ENCODE measurements at places on chromosomes 11 and 22.
A peak's percentile ranks its signal among the peaks of the same experiment; 100 is the strongest.

DNA sequence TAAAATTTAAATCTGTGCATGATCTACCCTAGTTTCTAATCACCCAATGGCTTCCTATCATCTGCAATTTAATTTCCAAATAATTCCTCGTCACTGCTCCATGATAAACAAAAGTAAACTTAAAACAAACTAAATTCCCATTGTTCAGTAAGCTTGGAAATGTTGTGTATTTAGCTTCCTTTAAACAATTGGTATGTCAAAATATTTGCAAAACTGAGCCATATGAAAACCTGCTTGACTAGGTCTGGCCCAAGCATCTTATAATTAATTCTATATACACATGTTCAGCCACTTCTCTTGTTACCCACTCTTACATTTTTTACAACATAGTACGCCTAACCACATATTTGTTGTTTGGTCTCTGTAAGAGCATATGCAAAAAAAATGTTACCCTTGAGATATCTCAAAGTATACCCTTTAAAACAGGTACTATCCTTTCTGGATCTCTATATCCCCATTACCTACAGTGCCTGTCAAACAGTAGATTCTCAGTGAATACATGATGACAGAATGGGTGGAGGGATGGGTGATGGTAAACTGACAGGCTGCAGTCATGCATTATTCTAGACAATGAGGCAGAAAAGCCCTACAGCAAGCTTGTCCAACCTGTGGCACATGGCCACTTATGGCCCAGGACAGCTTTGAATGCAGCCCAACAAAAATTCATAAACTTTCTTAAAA is 1277.9 kb upstream of the TENM4 start:
- no peak for DNase-seq

DNA sequence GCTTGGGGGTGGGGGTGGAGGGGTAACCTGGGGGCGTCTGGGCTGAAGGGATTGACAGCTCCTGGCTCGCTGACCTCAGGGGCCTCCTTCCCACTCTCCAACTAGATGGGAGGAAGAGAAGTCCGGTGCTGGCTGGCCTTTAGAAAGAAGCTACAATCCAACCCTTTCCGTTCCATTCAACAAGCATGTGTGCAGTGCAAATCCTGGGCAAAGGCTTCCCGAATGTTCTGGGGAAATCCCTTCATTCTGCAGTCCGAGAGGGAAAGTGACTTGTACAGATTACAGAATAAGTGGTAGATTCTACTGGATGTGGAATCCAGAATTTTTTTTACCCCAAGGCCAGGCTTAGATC is 149.9 kb downstream of the FEZ1 start:
- DNase-seq, result no peak

DNA sequence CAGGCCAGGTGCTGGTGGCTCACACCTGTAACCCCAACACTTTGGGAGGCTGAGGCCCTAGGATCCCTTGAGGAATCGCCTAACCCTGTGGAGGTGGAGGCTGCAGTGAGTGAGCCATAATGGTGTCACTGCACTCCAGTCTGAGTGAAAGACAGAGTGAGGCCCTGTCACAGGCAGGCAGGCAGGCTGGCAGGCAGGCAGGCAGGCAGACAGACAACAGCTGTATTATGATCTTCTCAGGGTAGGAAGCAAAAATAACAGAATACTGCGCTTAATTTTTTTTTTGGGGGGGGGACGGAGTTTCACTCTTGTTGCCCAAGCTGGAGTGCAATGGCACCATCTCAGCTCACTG is 3901.6 kb upstream of the OR11H1 start:
- DNase-seq, result no peak

DNA sequence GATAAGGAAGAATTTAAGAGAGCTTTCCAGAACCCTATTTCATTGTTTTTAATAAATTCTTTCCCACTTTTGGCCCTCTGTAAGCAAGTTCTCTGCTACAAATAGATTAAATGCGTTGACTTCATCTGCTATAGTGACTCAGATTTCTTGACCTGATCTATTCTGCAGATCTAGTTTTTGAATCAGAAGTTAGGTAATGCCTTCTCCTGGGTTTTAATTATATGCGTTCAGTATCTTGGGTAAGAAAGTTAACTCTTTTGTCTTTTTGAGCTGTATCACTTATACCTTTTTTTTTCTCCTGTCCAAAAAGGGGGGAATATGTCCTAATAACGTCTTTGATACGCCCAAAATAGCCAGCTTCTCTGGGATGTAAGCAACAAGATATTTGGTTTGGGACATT is 2.4 kb upstream of the HEPHL1 start:
- DNase-seq, result no peak

GRCh38 chr11:94750319-94751217 is 17.6 kb upstream of the AMOTL1 start:
- DNase-seq, result no peak

DNA sequence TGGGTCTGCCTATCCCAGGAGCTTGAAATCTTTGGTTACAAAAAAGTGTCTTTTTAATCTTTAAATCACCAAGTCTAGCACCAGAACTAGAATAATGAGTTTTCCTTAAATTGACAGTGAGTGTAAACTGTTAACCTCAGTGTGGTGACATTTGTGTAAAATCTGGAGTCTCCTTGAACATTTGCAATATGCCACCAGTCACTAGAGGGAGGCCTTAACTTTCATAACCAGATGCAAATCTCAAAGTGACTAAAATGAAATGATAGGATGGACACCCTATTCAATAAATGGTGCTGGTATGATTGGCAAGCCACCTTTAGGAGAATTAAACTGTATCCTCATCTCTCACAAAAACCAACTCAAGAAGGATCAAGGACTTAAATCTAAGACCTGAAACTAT is 8.3 kb upstream of the SCGB1D2 start:
- no peak for DNase-seq

DNA sequence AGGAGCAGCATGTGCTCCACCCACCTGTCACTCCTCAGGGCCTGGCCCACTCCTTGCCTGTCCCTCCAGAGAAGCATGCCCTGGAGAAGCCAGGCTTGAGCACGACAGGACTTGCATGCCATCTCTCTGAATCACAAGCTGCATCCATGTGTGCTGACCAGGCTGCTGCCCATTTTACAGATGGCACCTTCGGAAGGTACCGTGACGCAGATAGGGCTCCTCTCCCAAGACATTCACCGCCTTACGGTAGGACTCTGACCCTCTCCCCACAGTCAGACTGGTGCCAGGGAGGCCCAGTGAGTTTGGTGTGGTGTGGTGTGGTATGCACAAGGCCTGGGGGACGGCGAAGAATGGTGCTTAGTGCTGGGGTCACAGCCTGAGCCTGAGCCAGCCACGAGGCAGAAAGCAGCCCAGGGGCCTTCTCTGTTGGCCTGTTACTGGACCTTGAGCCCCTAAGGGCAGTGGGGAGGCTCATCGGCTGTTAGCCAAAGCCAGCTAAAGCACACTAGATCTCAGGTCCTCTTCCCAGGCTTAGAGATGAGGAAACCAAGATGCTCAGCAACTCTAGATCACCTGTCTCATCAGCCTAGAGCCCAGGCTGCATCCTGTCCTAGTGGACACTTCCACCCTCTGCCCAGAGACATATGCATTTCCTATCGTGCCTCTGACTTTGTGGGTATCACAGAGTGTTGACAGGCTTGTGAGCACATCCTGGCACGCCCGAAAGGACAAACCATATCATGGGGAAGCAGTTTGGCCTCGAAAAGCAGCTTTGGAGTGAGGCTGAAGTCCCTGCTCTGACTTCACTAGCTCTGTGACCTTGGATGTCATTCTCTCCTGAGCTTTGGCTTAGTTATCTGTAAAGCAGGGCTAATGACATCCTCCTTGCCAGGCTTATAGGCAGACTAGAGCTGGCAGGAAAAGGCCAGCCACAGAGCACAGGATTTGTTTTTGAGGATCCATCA is 17.8 kb downstream of the CYB5R2 start:
- DNase-seq, result no peak

DNA sequence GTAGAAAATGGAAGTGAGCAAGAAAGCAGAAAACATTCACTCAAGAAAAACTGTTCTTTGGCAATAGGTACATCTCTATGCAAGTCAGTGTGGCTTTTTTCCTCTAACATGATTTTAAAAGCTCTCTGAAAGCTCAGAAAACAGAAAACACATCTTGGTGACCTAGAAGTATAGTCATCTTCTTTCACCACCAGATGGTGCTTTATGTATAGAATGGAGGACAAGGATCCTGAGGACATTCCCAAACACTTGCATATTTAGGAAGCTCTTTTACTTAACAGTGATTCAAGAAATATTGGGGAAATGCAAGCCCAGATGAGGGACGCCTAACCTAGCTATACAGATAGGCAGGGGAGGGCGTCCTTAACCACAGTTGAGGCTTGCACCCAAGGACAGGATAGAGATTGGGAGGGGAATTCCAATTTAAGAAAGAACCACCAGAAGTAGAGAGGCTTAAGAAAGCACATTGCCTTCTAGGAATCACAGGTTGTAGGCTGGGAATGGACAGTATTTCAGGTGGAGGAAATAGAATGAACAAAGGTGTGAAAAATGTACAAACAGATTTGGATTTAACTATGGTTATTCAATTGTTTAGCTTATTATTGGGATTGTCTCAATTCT is 13.8 kb upstream of the CCDC81 start:
- peak; percentile 25 for DNase-seq

- DNase-seq, result no peak
Measured at GRCh38 chr22:49238181-49239141, 589.2 kb downstream of the BRD1 start.

- DNase-seq, result no peak
Measured at GRCh38 chr22:49583886-49584505, 243.7 kb downstream of the BRD1 start.

- DNase-seq, result no peak
Measured at GRCh38 chr22:30327864-30328345, 1.2 kb upstream of the TBC1D10A start.

DNA sequence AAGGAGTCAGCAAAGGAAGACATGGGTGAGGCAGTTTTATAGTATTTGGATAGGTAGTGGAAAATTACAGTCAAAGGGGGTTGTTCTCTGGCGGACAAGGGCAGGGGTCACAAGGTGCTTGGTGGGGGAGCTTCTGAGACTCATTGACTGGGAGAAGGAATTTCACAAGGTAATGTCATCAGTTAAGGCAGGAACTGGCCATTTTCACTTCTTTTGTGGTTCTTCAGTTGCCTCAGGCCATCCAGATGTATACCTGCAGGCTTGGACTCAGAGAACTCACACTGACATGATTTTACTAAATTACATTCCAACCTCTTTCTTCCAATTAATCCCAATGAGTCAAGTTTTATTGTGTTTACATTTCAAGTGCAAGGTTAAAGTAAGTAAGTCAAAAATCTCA is 240.5 kb upstream of the API5 start:
- no peak for DNase-seq

DNA sequence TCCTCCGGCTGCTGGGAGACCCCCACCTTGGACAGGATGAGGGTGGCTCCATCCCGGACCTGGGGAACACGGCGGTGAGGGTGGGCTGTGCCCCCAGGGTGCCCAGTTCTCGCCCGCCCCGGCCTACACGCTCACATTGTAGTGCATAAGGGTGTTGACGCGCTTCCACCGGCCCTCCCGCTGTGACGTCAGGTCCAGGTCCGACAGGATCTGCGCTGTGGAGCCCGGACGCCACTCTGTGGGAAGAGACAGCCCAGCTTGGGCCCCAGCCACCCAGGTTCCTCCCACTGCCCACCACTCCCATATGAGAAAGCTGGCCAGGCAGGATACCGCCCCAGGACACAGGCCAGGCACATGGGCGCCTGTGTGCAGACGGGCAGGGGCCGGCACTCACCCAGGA is 8.3 kb upstream of the MAPK11 start:
- DNase-seq, result no peak

DNA sequence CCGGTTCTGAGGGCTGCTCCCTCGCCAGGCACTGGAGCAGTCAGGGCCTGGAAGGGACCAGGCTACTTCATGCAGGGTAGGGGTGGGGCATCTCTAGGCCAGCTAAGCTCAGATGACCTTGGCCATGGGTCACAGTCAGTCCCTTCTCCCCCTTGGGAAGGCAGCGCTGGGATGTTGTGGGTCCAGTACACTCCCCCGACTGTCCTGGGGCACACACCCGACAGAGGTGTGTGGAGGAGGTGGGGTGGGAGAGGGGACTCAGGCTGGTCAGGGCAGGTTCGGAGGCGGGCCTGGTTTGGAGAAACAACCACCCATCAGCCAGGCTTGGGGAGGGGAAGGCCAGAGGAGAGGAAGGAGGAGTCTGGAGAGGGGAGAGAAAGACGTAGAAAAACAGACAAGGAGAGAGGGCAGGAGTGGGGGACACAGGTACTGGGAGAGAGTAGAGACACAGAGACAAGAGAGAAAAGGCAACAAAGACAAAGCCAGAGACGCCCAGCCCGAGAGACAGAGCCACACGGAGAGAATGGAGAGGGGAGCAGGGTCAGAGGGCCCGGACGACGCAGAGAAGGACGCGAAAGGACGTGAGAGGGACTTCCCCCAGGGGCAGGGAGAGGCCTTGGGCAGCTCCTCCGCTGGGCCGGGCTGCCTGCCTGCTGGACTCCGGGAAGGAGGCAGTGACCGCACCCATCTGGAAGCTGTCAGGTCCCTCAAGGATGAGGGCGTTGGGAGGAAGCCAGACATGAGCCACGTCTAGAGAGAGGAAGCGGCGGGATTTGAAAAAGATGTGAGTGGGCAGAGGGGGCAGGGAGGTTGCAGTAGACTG is 30.6 kb upstream of the TSKU start:
- no peak for DNase-seq

GRCh38 chr11:3710485-3711259 is 39.5 kb upstream of the CHRNA10 start:
- DNase-seq, result no peak
